ENCODE measurements at places on chromosomes 6 and 20.

- DNase-seq = no peak
Observed at GRCh38 chr20:50642288-50642803, 49.0 kb downstream of the RIPOR3 start.

GRCh38 chr6:144714021-144714712 lies 429.0 kb downstream of the UTRN start:
- no peak for DNase-seq

- no peak for DNase-seq
Observed at GRCh38 chr6:35465646-35466045, 2.6 kb upstream of the RPL10A start.

DNA sequence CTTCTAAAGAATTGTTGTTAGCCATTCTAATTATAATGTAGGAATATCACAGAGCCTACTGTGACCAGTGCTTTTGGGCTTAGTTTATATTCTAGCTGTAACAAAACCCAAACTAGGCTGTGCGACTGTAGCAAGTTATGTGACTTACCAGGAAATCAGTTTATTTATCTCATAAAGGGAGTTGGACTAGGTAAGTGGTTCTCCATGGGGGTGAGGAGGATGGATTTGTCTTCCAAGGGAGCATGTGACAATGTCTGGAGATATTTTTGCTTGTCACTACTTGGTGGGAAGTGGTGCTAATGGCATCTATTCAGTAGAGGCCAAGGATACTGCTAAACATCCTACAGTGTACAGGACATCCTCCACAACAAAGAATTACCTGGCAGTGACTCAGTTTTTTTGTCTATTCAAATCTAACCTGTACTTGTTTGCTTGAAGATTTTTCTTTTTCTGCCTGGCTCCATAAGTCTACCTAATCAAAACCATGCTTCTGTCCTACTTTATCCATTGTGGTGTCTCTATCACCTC lies 32.5 kb downstream of the ZFAND3 start:
- no peak for DNase-seq

DNA sequence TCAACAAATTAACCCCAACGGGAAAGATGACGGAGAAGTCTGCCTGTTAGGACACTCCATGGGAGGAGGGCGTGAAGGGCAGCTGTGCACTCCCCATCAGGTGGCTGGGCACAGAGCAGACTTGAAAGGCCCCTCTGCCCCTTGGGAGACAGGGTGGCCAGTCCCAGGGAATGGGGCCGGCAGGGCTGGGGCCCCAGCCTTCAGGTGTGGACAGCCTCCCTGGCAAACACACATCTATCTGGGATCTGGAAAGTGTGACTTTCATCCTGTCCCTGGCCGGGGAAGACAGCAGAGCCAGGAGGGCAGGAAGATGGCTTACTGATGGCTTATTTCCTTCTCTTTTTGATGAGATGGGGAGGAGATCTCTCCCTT lies 4.5 kb upstream of the FRMD1 start:
- no peak for DNase-seq
